ENCODE measurements at places on chromosomes 16 and 17.
A peak's percentile ranks its signal among the peaks of the same experiment; 100 is the strongest.

- no peak for DNase-seq
These were observed 228.4 kb upstream of the N4BP1 start for GRCh38 chr16:48838349-48838748.

DNA sequence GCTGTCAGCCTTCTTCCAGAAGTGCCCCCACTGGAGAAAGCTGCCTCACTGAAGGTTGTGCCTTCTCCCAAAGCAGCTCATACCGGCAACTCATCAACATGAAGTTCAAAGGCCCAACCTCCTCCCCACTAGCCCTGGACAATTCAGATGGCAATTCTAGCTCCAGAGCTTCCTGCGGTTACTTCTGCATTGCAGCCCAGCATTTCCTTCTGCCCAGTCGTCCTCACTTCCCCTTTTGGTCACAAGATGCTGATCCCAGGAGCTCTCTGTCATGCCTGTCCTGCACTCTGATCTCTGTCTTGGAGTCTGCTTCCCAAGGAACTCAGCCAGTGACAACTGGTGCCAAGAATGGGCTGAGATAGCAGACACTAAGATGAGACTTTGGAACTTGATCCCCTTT lies 178.2 kb upstream of the SOX9 start:
- DNase-seq = no peak

GRCh38 chr17:64099543-64099942 lies 30.4 kb downstream of the ERN1 start:
- DNase-seq = no peak

DNA sequence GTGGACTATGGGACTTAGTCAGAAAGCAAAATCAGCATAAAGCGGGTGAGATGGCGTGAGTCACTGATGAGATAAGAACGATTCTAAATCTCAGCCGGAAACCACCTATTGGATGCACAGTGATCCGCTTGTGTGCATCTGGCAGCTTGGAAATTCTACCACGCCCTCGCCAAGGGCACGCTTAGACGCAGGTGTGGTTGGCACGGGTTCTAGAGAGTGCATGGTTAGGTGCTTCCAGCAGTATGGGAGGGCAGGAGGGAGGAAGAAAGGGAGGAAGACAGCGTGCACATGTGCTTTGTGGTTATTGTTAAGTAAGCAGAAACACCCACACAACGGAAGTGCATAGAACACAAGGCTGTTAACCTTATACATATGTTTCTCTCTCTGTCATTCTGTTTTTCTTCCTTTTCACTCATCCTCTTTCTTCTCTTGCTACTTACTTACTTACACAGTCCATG lies 374.0 kb upstream of the ASIC2 start:
- DNase-seq = no peak

GRCh38 chr16:67555795-67556212 lies 6.5 kb upstream of the CTCF start:
- peak; percentile 82 for DNase-seq

DNA sequence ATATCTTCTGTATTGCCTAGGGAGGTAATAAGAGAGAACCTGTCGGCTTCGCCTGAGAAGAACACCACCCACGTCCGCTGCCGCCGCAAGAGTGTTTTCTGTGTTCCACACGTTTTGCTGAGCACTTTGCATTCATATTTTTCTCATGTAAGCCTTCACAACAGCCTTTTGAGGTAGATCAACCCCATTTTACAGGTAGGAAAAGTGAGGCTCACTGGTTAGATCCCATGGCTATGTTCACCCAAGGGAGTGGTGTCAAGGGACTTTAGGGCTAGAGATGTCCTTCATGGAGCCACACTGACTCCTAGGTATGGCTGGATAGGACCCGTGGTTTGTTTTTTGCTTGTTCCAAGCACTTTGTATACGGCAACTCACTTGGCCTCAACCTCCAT lies 87.0 kb upstream of the LGALS9 start:
- no peak for DNase-seq

- DNase-seq = no peak
These were observed 137.4 kb downstream of the NPIPB5 start for GRCh38 chr16:22648141-22648540.

DNA sequence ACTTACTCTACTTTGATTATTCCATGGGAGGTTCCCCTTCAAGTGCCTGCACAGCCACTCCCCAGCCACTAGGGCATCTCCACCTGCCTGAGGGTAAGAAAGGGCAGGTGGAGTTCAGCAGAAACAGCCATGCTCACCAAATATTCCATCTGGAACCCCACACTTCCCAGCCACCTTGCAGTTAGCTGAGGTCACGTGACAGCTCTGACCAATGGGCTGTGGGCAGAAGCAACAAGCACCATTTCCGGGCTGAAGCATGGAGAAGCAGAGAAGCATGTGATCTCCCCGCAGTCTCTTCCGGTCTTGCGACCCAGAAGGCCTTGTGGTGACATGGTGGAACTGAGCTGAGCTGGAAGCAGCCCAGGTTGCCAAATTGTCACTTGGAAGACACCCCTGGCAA lies 108.6 kb downstream of the CCT6B start:
- DNase-seq = no peak

GRCh38 chr17:54898576-54898975 lies 2.1 kb upstream of the TOM1L1 start:
- DNase-seq = no peak

DNA sequence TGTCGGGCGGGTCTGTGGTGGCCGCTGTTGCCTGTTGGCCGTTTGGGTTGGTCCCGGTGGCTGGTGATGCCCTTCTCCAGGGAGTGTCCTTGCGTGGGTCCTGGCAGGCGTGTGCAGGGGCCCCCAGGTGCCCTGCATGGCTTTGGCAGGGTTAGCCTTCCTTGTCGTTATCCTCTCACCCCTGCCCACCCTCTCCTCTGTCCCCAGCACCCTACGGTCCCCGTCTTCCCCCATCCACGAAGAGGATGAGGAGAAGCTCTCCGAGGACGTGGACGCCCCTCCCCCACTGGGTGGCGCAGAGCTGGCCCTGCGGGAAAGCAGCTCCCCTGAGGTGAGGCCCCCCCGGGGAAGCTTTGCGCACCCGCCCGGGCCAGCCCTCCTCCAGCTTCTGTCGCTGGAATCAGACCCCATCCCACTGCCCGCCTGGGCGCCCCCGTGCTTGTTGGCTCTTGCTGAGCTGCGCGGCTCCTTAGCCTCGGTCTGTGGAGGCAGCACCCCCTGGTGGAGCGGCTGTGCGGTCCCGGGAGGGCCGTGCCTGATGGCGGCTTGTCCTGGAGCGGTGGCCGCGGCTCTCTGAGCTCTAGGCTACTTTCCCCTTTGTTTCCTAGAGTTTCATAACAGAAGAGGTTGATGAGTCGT lies 10.6 kb upstream of the NUDT16L1 start:
- peak; percentile 43 for DNase-seq

DNA sequence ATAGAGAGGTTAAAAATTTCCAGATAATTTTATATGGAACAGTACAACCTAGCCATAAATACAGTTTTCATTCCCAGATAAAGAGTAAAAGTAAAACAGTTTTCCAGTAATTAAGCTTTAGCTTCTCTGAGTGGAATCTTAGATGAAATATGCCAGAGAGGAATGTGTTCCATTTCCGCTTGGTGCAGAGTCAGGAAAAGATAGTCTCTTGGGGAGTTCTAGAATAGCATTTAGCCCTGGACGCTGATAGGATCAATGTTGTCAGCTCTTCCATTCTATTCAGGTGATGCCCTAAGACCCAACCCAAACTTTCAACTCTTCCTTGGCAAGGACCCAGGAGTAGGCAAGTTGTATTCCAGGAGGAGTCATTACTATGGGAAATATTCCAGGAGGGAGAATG lies 30.9 kb upstream of the ABCA3 start:
- peak; percentile 70 for DNase-seq

GRCh38 chr16:85903559-85903958 lies 4.6 kb downstream of the IRF8 start:
- no peak for DNase-seq

DNA sequence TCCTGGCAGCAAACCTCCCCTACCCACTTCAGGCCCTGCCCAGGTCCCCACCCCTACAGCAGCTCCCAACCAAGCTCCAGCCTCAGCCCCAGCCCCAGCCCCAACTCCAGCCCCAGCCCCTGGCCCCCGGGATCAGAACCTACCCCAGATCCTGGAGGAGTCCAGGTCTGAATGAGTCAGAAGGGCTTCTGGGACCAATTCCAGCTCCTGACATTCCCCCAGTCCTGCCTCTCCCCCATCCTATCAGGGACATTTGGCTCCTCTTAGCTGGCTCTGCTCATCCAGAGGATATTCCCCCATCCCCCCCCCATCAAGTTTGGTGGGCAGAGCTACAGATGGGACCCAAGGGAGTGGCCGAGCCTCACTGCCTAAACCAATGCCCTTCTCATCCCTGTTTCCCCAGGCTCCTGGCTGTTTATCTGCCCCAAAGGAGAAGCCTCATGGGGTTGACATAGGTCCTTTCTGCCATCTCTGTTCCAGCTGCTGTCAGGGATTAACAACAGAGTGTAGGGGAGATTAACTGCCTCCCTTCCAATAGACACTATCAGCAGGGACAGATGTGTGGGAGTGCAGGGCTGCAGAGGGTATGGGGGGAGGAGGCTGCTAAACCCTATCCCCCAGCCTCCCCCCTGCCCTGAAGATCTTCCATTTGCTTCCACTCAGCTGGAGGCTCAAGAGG lies 16.5 kb downstream of the CNTNAP1 start:
- DNase-seq = no peak

- no peak for DNase-seq
These were observed 655 bp upstream of the NPTX1 start for GRCh38 chr17:80476877-80477646.

- no peak for DNase-seq
These were observed 45.8 kb downstream of the PITPNC1 start for GRCh38 chr17:67422897-67423296.

DNA sequence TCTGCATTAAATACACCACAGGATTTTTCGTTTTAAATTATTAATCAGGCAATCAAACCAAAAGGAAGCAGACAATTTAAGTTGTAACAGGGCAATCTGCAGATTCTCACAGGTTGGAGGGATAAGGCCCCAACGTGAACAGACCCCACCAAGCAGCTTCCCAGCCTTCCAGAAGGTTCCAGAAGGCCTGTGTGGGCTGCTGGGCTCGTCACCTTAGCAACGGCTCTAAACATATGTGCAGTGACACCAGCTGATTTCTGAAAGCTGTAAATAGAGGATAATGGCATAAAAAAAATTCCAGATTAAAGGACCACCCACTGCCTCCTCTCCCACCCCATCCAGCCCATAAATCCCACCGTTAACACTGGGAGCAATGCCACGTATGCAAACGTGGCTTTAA lies 123.8 kb downstream of the ZNF778 start:
- DNase-seq = no peak

DNA sequence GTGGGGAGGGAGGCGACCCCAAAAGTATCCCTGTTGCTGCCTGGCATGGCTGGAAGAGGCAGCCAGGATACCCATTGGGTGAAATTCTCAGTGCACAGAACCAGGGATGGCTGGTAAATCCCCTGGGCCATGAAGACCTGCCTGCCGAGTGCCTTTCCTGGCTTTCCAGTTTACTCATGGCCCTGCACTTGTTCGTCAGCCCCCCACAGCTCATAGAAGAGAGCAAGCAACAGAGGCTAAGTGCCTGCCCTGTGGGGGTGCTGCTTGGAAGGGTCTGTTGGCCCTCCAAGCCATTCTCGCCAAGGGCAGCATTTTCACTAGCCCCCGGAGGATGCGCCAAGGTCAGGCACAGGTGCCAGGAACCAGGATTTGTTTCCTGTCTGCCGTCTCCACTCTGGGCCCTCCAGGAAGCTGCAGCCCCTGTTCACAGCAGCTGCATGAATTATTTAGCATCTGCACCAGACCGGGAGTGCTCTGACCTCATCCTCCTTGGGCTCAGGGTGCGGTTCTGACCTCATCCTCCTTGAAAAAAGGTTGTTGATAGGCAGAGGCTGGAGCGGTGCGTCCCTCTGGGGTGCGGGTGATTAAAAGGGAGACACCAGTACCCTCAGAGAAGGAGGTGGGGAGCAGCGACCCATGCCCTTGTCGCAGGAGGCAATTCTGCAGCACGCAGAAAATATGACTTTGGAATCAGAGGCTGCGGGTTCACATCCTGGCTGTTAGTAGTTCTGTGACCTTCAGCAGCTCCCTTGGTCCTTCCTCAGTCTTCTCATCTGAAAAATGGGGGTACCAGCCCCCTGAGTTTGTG lies 14.2 kb upstream of the CD300A start:
- DNase-seq = no peak

- peak; percentile 48 for DNase-seq
These were observed at the start of gene SLC47A1 for GRCh38 chr17:19533718-19534561. Gene SLC47A1, plus strand, starts transcription at chr17:19533854. Its CDS starts 86 bp downstream, at chr17:19533940.

- DNase-seq = no peak
These were observed 35.4 kb downstream of the GINS2 start for GRCh38 chr16:85653290-85653891.

DNA sequence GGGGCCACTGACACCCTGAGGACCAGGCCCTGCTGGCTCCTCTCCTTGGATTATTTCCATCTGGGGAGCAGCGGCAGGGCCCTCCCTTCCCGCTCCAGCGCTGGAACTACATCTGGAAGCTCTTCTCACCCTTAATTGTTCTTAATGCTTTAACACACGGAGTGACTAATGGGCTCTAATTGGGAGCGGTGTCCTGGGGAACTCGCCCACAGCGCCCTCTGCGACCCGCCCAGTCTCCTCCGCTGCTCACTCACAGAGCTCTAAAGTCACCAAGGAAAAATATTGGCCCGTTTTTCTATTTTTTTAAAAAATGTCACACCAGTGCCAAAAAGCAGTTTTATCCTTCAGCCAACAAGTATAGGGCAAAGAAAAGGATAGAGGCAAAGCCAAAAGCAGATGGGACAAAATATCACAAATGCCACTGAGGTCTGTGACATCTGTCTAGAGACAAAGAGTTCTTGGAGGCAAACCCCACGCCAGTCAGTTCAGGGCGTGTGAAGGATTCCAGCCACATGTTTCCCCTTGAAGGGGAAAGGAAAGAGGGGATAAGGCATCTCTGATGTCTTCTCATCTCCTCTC lies 134.7 kb downstream of the RBFOX3 start:
- DNase-seq = no peak

DNA sequence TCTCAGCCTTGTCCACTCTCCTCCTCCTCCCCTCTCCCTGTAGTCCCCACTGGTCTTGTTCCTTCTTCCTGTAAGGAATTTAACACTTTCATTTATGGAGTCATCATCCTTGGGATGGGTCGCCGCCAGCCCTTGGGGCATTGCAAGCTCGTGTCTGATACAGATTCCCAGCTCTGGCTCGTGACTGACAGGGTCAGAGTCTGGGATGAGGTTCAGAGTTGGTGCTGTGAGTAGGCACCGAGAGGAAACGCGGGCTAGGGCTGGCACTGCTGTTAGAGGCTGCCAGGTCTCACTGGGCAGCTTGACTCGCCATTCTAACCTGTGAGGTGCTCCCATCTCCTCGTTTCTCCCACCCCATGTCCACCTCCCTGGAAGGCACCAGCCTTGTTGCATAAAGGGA lies 407.0 kb downstream of the SOX9 start:
- DNase-seq = no peak

DNA sequence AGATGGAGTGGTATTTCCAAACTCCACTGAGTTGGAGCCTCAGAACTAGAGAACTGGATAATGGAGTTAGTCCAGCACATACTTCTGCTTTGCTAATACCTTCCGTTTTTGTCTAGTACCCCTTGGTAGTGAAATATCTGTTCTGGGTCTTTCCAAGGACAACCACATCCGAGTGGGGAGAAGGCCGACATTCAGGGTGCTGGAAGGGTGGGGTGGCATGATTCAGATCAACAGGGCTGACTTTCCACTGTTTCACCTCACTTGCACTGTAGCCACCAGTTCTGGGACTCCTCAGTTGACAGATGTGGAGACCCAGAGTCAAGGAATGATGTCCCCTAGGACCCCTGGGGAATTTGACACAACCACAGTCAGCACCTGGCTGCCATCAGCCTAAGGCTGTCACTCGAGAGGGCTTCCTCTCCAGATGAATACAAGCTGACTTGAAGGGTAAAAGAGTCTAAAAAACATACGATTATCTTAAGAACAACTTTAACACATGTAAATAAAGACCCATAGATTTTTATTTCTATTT lies 84.8 kb upstream of the HNF1B start:
- DNase-seq = no peak

Data from dermis blood vessel endothelial cell (primary cell).